ENCODE measurements at places on chromosomes 3 and 15. TPM values are rescaled to one million over a fixed set of nuclear protein-coding genes. Genes with fewer than 3 reads are reported as not detected.

The ABCF3 gene
- polyA plus RNA-seq = 67.3 TPM

The FAM43A gene
- 18.6 TPM for polyA plus RNA-seq

The BFSP2 gene
- polyA plus RNA-seq = 8.6 TPM

The ROPN1 gene
- not detected for polyA plus RNA-seq

The DTWD1 gene
- polyA plus RNA-seq = 13.0 TPM

The RPP25 gene
- 10.9 TPM for polyA plus RNA-seq

The PIK3R4 gene
- polyA plus RNA-seq = 28.3 TPM

The GALNT15 gene
- polyA plus RNA-seq = 3.1 TPM

- DNase-seq = no peak
Observed at GRCh38 chr15:36458411-36458810, 121.0 kb upstream of the CDIN1 start.

DNA sequence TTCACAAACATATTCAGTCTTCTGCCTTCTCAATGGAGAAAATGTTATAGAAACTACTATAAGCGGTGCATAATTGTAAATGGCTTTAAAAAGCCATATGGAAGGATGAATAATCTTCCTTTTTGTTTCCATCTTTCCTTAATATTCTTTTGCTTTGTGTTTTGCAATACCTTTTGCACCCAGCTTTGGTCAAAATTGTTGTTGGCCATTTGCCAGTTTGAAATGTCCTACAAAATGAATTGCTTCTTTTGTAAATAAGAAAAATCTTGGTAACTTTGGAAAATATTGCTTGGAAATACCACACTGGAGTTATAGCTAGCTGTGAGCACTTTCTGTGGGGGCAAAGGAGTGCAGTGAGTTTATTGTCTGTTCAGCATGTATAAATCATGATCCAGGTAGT, 93.5 kb upstream of the NR2F2 start:
- no peak for DNase-seq

- no peak for DNase-seq
Observed at GRCh38 chr15:29477256-29477655, 207.6 kb upstream of the NSMCE3 start.

DNA sequence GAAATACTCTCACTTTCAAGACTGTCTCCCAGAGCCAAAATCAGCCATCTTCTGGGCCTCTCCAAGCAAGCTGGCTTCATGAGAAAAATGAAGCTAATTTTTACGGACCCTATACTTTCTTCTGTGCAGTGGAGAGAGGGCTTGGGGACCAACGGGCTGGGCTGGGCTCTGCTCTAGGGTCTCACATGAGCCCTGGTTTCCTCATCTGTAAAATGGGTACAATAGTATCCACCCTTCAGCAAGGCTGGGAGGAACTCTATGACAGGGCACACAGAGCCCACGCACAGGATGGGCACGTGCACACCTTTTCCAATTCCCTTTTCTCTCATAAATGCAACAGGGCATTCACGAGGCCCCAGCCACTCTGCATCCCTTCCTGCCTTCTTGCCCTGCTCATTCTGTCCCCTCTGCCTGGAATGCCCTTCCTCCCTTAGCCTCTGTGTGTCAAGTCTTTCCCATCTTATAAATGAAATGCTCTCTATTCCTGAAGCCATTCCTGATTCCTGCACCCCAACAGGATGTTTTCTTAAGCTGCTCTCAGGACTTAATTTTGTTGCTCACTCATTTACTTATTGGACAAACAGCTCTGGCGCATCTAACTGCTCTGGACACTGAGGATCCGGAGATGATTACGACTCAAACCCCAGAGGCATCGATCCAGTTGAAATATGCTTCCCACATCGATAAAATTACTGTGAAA, 32.9 kb upstream of the SEC13 start:
- DNase-seq = peak; percentile 7

DNA sequence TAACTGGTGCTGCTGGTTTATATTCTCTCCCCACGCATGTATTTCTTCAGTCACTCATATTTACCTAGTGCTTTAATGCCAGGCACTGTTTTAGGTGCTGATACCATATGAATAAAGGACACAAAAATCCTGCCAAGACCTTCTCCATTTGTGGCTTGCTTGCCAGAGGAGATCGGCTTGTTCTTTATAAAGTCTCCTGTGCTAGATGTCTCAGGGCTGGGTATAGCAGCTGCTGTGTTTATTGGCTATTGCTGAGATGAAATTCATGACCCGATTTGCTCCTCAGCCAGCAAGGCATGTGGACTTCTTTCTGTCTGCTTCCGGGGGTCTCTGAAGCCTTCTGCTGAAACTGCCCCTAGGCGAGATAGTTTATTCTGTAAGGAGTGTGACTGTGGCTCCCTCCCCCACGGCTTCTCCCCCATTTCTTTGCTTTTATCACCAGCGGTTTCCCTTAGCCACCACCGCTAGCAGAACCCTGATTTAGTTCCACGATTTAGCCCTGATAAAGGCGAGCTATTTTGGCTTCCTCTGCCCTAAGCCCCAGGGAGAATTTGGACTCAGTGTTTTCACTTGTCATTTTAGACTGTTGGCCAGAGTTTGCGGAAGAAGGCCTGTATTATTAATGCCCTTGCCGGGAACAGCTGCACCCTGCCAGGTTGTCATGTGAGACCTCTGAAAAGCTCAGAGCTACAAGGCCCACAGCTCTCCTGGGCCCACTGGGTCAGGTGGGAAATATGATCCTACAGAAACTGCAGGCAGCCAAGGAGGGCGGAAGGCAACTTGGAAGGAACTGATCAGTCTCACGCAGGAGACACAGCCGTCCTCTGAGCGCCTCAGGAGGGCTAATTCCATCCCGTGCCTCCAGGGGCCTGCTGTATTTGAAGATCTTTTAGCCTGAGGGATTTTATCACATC, 46.8 kb downstream of the ST6GAL1 start:
- DNase-seq = no peak

DNA sequence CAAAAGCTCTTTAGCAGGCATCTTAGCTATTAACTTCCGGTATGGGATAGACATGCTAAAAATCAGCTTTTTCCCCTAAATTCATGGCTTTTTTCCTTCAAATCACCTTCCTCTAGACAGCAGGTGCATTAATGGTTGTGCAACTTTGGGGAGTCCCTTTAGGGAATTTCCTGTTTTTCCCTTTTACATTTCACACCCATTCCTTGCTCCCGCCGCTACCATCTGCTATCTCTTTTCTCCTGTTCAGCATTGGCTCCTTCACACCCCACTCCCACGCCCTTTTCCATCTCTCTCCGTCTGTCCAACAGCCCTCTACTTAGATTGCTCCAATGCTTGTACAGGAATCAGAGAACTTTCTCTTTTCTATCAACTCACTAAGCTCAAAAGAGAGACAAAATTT, 43.4 kb downstream of the FEZF2 start:
- DNase-seq = no peak

DNA sequence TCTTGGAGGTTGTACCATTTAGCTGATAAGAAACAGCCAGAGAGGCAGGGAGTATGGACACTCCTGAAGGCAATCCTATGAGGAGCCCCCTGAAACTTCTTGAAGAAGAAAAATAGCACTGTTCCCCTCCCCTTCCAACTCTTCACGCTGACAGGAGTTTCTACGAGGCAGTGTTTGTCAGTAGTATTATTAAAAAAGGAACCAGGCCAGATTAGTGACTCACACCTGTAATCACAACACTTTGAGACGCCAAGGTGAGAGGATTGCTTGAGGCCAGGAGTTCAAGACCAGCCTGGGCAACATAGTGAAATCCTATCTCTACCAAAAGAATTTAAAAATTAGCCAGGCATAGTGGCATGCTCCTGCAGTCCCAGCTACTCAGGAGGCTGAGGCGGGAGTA, 38.7 kb downstream of the WWTR1 start:
- DNase-seq = no peak

DNA sequence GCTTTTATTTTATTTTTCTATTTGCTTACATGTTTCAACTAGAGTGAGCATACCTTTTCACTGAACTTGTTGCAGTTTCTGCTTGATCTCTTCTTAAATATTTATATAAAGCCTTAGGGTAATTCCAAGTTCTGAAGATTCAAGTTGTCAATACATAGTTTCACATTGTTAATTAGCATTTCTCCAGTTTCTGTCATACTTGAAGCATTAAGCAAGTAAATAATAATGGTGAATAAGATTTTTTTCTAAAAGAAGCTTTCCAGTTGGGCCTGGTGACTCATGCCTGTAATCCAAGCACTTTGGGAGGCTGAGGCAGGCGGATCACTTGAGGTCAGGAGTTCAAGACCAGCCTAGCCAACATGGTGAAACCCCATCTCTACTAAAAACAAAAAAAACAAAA, 53.9 kb downstream of the CALML4 start:
- DNase-seq = no peak

DNA sequence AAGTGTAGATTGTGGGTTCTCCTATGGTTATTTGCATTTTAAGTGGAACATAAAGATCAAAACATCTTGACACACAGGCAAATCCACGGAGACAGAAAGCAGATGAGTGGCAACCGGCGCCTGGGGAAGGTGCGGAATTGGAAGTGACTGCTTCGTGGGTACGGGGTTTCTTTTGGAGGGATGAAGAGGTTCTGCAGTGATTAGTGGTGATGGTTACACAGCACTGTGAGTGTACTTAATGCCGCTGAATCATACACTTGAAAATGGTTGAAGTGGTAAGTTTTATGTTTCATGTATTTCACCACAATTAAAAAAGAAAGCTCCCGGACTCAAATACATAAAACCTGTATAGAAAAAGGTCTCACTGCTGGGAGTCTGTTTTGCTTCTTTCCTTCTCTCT, 18.5 kb upstream of the VPS33B start:
- no peak for DNase-seq

DNA sequence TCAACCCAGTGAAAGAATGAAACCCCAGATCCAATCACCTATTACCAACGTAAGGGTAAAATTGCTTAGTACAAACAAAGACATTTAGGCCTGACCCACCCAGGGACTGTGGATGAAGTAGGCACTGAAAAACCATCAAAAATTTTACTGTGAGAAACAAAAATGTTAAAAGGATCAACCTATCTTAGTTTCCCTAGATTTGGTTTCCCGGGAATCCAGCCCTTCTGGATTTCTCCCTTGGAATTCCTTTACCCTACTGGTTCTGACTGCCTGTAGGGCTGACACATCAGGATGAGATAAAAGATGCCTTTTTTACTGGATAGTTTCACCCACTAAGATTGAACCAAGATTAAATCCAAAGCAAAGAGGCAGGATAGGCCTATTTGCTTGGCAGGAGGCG, 102.7 kb downstream of the SCAPER start:
- no peak for DNase-seq

- no peak for DNase-seq
Observed at GRCh38 chr15:53351373-53351772, 408.1 kb downstream of the WDR72 start.

- DNase-seq = no peak
Observed at GRCh38 chr15:57375827-57376695, at the start of gene CGNL1. Gene CGNL1 (plus strand): TSS chr15:57376505. CDS start chr15:57438000, 61,495 bp downstream.

DNA sequence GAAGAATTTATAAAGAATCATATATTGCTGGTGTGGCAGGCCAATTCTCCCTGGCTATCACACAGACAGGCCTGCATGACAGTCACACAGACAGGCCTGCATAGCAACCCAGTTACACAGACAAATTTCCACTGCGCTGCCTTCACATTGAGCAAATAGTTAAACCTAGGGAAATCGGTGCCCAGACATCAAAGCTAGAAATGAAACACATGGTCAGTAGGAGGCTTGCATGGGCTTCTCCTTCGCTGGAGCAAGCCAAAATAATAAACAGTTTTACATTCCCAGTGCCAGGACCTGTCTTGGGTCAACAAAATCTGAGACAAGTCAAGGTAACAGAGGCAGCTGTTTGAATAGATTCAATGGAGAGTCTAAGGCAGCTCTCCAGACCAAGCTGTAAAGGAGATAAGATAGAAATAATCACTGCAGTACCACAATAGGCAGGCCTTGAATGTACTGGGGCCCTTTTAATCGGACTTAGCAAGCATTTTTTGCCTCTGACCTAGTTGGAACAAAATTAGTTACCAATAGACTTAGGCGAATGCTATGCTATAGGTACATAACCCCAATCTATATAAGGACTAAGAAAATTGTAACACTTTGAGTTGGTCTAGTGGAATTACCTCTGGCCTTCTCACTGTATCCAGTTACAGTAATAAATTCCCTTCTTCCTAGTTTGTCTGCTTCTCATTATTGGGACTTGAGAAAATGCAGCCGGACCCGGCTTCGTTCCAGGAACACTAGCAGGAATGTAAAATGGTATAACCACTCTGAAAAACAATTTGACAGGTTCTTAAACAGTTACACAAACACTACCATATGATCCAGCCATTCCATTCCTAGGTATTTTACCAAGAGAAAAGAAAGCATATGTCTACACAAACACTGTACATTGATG, 274.7 kb upstream of the UBE2E2 start:
- DNase-seq = no peak

DNA sequence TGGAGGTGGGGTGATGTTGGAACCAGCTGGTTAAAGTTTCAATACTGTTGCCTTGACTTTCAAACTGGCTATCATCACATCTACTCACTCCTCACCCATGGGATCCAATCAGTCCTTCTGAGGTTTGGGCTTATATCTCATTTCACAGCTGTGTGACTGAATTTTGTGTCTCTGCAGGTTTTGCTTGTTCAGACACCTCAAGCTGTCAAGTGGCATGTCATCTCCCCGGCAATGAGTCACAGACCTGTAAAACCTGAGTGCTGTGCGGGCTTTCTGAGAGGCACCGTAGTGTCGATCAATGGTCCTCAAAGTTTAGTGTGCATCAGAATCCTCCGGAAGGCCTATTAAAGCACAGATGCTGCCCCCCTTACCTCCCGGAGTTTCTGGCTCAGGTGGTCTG, 86.4 kb upstream of the RORA start:
- no peak for DNase-seq

DNA sequence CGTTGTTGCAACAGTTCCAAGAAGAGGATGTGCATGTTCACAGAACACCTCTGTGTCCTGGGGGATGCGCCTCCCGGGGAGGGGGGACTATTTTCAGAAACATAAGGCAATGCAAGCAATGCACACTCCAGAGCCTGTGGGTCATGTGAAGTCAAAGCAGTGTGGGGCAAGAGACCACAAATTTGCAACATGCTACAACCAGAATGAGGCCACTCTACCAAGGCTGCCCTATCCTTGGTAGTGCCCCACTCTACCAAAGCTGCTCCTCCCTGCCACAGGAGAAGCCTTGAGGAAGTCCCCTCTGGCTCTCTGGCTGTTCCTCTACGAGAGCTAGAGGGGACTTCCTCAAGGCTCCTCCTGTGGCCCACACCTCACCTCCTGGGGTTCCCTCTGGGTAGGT, 8.4 kb upstream of the NR2C2 start:
- no peak for DNase-seq

DNA sequence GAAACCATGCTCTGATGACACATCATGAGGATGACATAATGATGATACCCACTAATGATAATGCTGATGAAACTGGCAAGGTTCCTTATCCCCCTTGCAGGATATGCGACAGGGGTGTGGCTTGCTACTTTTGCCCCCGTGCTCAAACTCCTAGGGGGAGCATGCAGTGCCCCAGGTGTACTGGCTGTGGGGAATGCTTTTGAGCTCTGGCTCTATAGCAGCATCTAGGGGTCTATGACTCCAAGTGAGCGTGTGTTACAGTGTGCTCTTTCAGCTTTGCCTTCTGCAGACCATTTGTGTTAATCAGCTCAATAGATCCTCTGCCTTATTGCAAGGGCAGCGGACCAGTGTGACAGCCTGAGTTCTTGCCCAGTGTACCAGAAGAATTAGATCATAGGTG, 1239.5 kb downstream of the SI start:
- DNase-seq = no peak

Data from spleen (tissue), 13 donors.